Left renal cortex interstitium (tissue), 4 donors: ENCODE measurements at places on chromosomes 7 and 10. TPM values are rescaled to one million over a fixed set of nuclear protein-coding genes. Genes with fewer than 3 reads are reported as not detected.

The SEMA3D gene
- polyA plus RNA-seq = 46.8 TPM

- peak; percentile 5 for DNase-seq
Observed at GRCh38 chr7:13466874-13467547, 522.5 kb downstream of the ETV1 start.

The BTBD16 gene
- 0.45 TPM for polyA plus RNA-seq

DNA sequence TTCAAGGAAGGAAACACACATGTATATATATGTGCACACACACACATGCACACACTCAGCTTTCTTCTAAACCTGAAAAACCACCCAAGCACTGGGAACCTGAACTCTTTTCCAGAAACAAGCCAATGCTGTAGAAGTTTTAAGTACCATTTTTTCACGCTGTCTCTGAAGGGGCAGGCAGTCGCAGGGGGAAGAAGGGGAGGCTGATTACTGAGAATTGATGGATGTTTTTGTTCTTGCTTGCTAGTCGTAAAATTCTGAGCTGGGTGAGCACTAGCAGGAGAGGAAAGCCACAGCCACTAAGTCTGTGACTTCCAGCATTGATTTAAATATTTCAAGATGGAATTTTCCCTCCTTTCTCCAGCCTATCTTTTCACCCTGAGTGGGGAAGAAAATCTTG lies 391.8 kb downstream of the CALN1 start:
- DNase-seq = no peak

GRCh38 chr10:103564776-103565520 lies 71.4 kb downstream of the NEURL1 start:
- DNase-seq = no peak

The GDF10 gene
- polyA plus RNA-seq = 1.2 TPM

DNA sequence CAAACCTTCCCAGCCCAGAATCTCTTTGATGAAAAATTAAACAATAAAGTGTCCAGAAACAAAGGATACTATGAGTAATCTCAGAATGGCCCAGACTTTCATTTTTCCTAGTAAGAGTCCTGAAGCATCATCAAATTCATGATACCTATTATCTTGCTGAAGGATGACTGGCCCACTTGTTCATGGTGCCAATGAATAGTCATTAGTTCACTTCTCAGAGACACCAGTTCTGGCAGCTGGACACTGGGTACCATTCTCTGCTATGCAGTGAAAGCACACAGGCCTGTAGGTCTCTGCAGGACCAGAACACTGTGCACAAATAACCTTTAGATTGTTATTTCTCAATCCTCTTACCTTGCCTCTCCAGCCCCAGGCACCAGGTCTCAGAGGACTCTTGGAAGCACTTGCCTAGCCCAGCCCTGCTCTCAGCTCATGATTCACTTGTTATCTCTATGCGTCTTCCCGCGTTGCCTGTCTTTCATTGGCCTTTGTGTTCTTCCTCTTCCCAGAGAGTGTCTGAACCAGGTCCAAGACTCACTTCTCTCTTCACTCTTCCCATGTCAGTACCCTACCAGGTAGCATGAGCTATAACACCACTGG lies 98.1 kb upstream of the AGBL3 start:
- DNase-seq = no peak

GRCh38 chr10:114825513-114826253 lies 4.1 kb downstream of the FHIP2A start:
- DNase-seq = no peak
